NCI-H2081 treated with DMSO at 0.1 percent for 48 hours (cell line): ENCODE measurements at places on chromosomes 1 and 21.

GRCh38 chr21:28133116-28133515, 859.6 kb downstream of the LTN1 start:
- no peak for DNase-seq

GRCh38 chr1:108511764-108512163, 48.1 kb upstream of the EEIG2 start:
- no peak for DNase-seq

DNA sequence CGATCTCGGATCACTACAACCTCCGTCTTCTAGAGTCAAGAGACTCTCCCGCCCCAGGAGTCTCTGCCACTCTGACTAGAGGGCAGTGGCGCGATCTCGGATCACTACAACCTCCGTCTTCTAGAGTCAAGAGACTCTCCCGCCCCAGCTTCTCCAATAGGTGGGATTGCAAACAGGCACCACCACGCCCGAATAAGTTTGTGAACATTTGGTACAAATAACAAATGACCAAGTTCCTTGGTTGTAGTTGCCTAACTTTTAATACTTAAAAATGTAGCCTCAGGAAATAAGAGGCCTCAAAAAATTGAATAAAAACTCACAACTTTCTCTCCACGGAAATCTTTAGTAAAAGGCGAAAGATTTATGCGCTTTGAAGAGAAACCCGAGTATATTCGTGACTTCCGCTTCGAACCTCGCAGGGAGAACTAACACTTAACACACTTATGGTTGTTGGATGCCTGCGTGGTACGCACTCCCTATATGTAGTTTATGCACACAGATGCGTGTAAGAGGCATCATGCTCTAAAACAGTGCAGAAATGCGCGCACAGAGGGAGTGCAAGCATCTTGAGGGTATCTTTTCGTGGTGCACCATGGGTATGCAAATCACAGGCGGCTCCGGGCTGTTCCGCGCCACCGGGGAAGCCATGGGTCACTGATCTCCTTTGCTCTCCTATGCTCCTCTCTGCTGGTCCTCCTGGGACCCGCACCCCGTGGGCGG, 11.4 kb downstream of the BTBD19 start:
- no peak for DNase-seq

DNA sequence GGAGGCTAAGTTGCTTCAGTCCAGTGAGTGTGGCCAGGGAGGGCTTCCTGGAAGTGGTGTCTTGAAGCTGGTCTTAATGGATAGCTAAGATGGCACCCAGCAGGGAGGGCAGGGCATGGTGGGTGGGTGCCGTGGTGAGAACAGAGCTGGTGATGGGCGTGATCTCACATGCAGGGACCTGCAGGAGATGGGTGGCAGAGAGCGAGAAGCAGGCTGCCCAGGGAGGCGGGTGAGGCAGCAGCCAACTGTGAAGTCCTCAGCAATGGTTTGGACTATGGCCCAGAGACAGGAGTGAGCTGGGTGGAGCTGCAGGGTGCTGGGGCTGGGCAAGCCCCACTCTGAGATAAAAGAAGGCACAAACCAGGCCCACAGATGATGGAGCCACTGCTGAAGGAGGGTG, 50.7 kb downstream of the UMODL1 start:
- DNase-seq: no peak

DNA sequence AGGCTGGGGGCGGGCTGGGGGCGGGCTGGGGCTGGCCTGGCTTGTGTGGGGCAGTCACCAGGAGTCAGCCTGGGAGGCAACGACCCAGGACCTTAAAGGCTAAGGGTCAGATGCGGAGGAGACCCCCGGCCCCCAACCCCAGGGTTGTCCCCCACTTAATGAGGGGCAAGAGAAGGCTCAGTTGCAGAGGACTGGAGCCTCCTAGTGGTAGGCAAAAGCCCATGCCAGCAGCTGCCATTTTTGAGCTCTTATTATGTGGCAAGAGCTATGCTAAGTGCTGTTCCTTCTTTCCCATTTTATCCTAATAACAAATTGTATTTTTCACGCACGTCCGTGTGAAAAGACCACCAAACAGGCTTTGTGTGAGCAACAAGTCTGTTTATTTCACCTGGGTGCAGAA, 8.0 kb downstream of the KIAA1614 start:
- no peak for DNase-seq

DNA sequence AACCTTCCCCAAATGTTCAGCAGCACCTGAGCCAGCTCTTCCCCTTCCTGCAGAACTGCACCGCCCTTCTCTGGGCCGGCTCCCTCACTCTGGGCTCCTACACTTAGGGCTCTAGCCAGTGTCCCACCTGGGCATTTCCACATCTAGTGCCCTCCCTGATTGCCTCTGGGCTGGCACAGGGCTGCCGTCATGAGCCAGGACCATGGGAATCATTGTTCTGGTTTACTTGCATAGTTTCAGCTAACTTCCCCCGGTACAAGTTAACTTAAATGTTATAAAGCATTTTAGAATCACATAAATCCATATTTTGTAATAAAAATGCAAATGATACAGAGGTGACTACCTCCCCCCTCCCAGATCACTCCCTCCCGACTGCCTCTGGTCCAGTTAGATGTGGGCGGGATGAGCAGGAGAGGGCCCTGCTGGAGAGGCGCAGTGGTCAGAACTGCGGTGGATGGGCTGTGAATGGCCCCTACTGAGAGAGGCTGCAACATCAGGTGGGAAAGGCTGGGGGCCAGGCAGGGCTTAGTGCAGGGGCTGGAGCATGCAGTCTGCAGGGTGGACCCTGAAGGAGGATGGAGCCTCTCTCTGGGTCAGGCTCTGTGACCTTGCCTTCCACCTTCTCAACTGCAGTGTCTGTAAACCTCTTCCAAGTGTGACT, 371.4 kb upstream of the C1orf174 start:
- no peak for DNase-seq
